ENCODE measurements at places on chromosomes 3 and 15. TPM values are rescaled to one million over a fixed set of nuclear protein-coding genes. Genes with fewer than 3 reads are reported as not detected.

- peaks cover 42% of the 10 kb centered on the region for H3K36me3 ChIP-seq
- no peak overlapping the region for H3K4me3 ChIP-seq
- no peaks in the 10 kb centered on the region for H3K27me3 ChIP-seq
- H3K27ac ChIP-seq: no peak overlapping the region
These were observed 109.4 kb downstream of the KLHL25 start for GRCh38 chr15:85685356-85685755.

DNA sequence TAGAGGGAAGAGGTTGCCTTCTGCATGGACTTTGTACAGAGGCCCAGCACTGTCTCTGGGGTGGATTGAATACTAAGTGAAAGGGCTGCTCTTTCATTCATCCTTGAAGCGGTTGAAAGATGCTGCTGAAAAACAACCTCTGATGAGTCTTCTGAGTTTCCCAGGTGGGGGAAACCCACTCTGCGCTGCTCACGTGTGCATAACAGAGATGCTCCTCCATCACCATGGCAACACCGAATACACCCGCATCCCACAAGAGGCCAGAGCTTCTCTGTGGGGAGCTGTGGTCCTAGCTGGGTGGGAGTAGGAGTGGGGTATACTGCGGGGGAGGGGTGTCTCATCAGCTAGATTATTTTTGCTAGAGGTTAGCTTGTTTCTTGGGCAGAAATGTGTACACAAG, 6.1 kb upstream of the SYN2 start:
- no peaks in the 10 kb centered on the region for H3K27me3 ChIP-seq
- no peak overlapping the region for H3K27ac ChIP-seq
- no peak for DNase-seq
- no peak overlapping the region for H3K4me3 ChIP-seq
- H3K36me3 ChIP-seq: no peaks in the 10 kb centered on the region

- H3K4me3 ChIP-seq: no peak overlapping the region
- H3K36me3 ChIP-seq: peaks cover 35% of the 10 kb centered on the region
- no peaks in the 10 kb centered on the region for H3K27me3 ChIP-seq
- H3K4me1 ChIP-seq: no peaks in the 10 kb centered on the region
- H3K27ac ChIP-seq: no peak overlapping the region
These were observed 40.0 kb downstream of the CLASP2 start for GRCh38 chr3:33678073-33678472.

DNA sequence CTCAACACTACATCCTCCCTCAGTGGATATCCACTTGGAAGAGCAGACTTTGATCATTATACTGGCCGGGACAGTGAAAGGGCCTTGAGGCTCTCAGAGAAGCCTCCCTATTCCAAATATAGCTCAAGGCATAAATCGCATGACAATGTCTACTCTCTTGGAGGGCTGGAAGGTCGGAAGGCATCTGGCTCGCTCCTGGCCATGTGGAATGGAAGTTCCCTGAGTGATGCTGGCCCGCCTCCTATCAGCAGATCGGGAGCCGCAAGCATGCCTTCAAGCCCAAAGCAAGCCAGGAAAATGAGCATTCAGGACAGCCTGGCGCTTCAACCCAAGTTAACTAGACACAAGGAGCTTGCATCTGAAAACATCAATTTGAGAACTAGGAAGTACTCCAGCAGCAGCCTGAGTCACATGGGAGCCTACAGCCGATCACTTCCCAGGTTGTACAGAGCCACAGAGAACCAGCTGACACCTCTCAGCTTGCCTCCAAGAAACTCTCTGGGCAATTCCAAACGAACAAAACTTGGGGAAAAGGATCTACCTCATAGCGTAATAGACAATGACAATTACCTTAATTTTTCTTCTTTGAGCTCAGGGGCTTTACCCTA, 25.4 kb downstream of the PHLDB2 start:
- H3K27ac ChIP-seq: no peak overlapping the region
- peaks cover 7% of the 10 kb centered on the region for H3K36me3 ChIP-seq
- H3K27me3 ChIP-seq: no peaks in the 10 kb centered on the region
- no peak overlapping the region for H3K4me3 ChIP-seq
- no peak for DNase-seq

Gene SCN5A
- total RNA-seq: 2.7 TPM

Gene CRABP1
- not detected for total RNA-seq

Gene VPS8
- 24.9 TPM for total RNA-seq

Gene IRAK2
- total RNA-seq: 1.3 TPM
